ENCODE measurements at places on chromosomes 16 and 17.

- no peak for DNase-seq
Measured at GRCh38 chr17:51560398-51560797, 300.1 kb downstream of the UTP18 start.

DNA sequence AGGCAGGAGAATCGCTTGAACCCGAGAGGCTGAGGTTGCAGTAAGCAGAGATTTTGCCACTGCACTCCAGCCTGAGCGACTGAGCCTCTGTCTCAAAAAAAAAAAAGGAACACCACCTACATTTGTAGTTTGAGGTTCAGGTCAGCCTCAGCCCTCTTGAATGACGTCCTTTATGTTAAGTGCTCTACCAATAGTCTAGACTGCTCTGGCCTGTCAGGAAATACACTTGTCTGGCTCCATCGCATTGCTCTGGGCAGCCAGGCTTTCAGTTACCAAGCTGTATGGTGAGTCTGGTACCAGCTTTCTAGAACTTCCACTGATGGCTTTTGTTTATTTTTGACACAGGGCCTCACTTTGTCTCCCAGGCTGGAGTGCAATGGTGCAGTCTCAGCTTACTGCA is 11.4 kb downstream of the SOCS7 start:
- no peak for DNase-seq

DNA sequence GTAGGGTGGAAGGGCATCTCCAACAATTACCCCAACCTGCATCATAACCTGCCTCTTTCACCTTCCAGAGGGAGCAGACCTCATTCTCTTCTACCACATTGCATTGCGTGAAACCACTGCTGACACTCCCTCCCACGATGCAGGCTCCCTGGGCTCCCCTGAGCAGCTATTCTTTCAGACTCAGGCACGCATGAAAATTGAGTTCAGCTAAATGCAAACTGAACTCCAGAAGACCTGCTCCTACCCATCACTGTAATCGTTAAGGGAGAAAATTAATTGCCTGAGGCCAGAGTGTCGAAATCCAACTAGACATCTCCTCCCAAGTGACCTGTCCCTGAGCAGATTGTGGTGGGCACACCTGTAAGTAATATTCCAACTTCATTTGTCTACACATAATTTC is 186.0 kb downstream of the GRIN2A start:
- DNase-seq, result no peak

GRCh38 chr17:73628642-73629552 is 15.3 kb downstream of the SDK2 start:
- no peak for DNase-seq

GRCh38 chr17:61460796-61461585 is 8.8 kb downstream of the TBX4 start:
- DNase-seq, result no peak

DNA sequence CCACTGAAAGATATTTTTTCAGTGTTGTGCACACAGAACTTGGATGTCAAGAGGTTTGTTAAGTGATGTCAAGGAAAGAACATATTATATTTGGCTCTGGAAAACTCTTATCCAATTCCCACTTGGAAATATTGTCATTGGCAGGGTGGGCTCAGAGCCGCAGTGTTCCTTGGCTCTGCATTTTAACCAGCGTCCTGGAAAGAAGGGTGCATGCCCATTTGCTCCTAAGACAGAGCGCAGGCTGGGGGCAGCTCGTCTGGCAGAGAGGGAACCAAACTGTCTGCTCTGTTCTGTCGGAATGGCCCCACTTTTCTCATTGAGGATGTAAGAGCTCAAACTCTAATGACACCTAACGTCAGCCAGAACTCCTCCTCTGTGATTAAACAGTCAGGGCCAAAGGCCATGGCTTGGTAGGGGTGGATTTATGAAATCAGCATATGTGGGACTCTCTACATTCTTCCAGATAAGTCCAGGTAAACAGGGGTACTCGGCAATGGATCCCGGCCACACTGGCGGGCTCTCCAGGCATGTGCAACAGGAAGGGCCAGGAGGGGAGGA is 18.0 kb downstream of the SLC47A1 start:
- no peak for DNase-seq

GRCh38 chr16:11117576-11118211 is 138.3 kb downstream of the SOCS1 start:
- DNase-seq, result no peak

DNA sequence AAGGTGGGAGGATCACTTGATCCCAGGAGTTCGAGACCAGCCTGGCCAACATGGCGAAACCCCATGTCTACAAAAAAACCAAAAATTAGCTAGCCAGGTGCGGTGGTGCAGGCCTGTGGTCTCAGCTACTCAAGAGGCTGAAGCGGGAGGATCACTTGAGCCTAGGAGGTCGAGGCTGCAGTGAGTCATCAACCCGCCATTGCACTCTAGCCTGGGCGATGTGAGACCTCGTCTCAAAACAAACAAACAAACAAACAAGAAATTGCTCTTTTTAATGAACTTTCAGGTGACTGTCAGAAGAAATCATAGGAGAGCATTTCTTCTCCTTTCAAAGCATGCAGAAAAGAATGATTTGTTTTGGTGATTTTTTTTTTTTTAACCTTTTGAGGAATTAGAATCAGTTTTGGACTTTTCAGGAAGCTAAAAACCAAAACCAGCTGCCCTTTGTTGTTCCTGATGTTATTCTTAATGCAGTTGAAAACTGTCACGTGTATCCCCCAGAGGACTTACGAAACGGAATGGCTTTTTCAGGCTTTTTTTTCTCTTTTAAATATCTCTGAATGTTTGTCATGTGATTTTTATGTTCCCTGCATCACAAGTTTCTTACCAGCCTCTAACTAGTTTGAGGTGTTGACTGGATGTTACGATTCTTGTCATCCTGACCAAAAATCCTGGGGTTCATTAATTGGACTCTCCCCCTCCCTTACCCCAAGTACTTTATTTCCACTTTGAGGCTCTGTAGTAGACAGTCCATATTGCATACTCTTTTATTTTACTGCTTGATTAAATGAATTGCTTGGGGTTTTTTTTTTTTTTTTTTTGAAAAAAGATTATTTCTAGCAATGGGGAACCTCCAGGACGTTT is 34.1 kb downstream of the SNX29 start:
- DNase-seq, result no peak

DNA sequence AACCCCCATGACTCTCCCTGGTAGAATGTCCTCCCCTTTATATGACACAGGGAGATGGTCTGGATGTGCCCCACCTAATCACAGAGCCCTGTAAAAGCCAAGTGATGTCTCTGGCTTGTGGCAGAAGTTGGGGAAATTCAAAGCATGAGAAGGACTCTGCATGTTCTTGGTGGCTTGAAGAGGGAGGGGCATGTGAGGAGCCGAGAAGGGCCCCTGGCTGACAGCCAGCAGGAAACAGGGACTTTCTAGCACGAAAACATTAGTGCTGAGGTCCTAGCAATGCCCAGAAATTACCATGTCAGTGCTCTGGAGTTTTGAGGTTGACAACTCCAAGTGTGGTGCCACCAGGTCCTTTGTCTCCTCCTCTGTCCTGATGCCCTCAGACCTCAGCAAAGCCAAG is 75.9 kb downstream of the USP22 start:
- DNase-seq, result no peak

- no peak for DNase-seq
Measured at GRCh38 chr16:75929046-75929445, 202.8 kb upstream of the CPHXL start.

GRCh38 chr16:86281421-86281820 is 228.9 kb upstream of the FOXF1 start:
- DNase-seq, result no peak

GRCh38 chr17:62321451-62321850 is 58.9 kb upstream of the EFCAB3 start:
- no peak for DNase-seq

GRCh38 chr17:81160747-81161453 is 4.4 kb upstream of the PVALEF start:
- no peak for DNase-seq

DNA sequence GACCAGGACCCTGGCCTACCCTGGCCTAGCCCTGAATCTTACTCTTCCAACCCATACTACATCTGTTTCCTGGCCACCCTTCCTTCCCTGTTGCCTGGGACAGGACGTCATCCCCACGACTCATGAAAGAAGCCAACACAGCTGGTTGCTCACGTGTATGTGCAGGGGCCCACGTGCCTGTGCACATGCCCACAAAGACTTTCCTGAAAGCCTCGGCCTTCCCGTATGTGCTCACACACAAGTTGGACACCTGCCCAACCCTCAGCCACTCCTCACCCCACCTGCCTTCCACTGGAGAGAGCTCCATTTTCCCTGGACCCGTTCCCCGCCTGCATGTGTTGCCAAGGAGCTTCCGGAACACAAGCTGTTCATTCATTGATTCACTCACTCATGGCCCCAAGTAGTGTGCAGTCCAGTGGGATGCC is 7.0 kb downstream of the PLXDC1 start:
- DNase-seq, result no peak

DNA sequence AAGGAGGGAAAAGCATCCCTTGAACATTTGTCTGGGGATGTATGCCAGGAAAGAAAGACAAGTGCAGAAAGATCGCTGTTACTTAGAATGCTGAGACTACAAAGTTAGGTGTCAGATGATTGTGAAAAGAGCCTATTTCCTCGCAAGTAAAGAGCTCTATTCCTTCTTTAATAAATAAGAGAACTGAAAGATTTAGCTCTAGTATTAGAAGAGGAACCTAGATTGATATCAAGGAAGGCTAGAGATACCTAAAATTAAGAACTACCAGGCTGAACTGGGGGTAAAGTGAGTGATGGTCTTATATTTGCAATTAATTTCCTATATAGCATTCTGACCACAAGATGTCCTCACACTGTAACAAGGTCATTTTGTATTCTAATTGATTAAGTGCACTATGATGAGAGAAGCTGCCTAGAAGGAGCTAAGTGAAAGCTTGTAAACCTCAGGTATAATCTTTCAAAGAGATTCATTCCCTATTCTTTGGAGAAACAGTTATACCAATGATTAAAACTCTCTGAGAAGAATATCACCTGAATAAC is 62.3 kb downstream of the SSH2 start:
- peak; percentile 21 for DNase-seq

All from NCI-H748 treated with DMSO at 0.1 percent for 48 hours (cell line).